ENCODE measurements at places on chromosomes 12 and 14.

- peak; percentile 20 for DNase-seq
These were observed 5.5 kb downstream of the NOPCHAP1 start for GRCh38 chr12:104991565-104992128.

DNA sequence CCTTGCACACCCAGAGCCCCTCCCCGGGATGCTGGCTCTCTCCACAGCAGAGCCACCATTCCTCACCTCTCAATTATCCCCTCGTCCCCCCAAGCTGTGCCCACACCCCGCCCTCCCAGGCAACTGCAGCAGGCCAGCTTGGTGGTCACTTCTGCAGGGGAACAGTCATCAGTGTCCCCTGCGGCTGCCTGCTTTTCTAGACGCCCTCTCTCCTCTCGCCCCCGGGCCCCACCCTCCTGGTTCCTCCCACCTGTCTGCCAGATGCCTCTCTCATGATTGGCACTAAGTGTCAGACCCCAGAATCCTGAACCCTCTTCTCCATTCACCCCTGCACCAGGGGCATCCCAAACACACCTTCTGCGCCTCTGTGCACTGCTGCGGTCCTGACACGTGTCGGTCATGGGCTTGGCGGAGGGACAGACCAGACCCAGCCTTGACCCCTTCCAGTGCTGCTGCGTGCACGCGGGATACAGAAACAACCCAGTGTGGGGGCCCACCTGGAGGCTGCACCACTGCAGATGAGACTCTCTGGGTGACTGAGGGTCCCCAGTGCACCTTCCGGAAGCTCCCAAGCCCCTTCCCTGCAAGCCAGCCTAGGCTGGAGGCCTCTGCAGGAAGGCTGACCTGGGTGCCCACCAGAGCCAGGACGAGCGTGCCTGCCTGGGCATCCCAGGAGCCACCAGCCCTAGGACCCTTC lies 99.5 kb downstream of the SETD3 start:
- DNase-seq: no peak

DNA sequence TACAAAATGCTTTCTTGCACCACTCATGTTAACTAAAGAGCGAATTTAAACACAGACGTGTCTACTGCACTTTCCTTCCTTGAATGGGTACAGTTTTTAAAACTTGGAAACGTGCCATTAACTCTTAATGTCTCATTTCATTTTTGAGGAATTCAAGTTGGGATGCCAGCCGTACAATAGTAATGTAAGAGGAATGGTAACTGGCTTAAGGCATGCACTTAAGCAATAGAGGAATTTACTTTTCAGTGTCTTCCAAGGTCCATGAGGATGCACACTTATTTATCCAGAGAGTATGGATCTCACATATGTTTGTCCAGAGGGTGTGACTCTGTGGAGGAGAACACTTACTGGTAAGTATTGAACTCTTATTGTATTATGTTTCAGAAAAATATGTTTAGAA lies 52.9 kb downstream of the PPP4R4 start:
- DNase-seq: no peak

DNA sequence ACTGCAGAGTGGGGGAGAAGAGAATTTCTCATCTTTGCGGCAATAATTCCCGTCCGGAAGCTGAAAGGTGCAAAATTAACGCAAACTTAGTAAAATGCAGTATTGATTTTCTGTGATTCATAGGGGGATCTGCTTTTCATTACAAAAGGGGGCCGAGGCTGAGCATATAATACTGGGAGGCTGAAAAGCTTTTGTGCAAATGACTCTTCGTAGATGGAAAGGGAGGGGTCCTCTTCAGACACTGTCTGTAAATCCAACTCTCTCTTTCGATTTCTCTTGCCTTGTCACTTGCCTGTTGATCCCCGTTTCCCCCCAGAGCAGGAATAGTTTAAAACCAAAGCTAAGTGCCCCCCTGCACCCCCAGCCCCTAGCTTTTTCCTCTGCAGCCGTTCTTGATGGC lies 258.2 kb downstream of the VRK1 start:
- no peak for DNase-seq

- no peak for DNase-seq
These were observed 26.2 kb downstream of the MNAT1 start for GRCh38 chr14:60760644-60761364.

GRCh38 chr12:93751864-93752610 lies 74.9 kb downstream of the CRADD start:
- DNase-seq: no peak

DNA sequence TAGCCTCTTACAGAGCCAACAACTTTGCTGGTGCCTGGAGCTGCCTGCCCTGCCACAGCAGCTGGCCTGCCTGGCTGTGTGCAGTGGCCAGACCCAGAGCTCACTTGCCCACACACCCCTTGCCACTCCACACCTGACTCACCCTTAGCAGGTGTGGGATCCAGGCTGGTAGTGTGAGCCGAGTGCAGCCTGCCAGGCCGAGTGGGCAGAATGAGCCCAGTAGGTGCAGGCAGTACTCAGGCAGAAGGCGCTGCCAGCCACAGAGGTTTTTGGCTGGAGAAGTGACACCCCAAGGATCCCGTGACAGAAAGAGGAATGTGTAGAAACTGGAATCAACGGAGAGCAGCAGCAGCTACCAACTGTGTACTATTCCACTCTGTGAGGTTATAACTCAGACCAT lies 29.8 kb upstream of the PYGL start:
- no peak for DNase-seq

DNA sequence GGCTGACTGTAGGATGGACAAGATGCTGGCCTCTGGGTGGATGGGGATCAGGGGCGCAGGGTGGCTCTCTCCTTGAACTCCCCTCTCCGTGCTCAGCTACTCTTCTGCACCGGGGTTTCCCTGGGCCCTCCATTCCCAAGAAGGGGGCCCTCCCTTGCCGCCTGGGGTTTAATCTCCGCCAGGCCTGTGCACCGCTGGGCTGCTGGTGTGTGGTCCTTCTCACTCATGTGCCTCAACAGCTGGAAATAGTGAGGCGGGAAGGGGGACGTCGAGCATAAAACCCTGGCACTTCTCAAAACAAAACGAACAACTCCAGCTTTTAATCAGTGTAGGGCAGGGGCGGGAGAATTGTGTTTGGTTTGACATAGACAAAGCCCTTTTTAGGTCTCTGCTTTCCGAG lies 19.0 kb upstream of the SMOC1 start:
- DNase-seq: no peak

- no peak for DNase-seq
These were observed 150.6 kb downstream of the BCAT1 start for GRCh38 chr12:24798335-24798734.

- no peak for DNase-seq
These were observed 3.7 kb upstream of the CAMKK2 start for GRCh38 chr12:121300083-121300819.

- DNase-seq: peak; percentile 35
These were observed 418 bp downstream of the AMN1 start for GRCh38 chr12:31728289-31728916.

- DNase-seq: peak; percentile 63
These were observed 1.3 kb upstream of the JDP2 start for GRCh38 chr14:75426332-75427125.

- DNase-seq: no peak
These were observed 275.2 kb upstream of the FLRT2 start for GRCh38 chr14:85254711-85255110.

DNA sequence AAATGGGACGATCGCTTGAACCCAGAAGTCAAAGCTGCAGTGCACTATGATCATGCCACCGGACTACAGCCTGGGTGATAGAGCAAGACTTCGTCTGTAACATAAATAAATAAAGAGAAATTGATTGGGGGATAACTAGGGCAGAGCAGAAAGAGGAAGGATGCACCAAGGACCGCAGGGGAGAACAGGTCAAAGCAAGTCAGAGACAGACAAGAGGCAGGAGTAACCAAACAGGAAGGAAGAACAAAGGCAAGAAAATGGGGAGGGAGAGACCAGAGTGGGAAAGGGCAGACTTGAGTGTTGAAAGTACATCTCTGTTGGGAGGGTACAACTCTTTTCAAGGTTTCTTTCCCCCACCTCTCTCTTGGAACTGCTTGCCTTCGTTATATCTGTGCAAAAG lies 50.8 kb upstream of the ELK3 start:
- no peak for DNase-seq

DNA sequence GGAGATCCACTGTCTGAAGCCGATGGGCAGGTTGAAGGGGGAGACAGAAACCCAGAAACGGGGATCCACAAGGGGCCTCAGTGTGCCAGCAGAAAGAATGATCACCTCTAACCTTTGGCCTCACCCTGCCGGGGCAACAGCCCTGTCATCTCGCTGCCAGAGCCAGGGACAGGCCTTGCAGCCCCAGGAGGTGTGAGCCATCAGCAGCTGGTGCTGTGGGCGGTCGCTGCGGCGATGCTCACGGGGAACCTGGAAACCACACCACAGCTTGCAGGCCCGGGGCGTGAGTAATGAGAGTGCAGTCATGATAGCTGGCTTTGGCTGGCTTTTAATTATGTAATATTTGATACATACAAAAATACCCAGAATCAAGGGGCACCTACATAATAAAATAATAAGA lies 4.7 kb upstream of the TTC7B start:
- DNase-seq: peak; percentile 14

DNA sequence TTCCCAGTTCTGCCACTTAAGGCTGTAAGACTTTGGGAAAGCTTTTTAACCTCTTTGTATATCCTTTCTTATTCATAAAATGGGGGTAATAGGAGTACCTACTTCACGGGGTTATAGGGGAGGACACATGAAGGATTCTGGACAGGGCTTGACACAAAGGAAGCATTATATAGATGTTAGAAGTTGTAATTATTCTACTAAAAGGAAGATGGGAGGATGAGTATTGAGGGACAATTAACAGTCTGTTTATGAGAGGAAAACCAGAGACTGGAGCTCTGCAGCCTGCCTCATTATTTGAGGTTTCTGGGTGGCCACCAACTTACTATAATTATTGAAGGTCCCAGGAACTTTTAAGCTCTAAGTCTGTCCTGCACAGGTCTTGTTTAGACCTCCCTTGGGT lies 34.0 kb downstream of the PELI2 start:
- no peak for DNase-seq

DNA sequence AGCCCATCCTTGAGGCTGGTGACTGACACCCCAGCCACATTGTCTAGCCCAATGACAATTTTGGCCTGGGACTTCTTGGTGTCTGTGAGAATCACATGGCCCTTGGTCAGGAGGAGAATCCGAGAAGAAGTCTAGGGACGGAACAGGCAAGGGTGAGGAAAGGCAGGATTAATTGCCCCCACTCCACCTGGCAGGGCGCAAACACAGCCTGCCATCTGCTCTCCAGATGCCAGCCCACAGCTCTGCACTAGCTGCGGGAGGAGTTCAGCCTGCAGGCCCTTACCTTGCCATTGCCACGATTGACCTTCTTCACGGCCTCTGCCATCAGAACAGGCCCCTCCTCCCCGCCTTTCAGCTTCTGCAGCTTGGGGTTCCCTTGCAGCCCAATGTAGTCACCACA lies 13.1 kb upstream of the TAC3 start:
- no peak for DNase-seq

All from RPMI8226 (cell line).